ENCODE measurements at places on chromosomes 1 and 21. TPM values are rescaled to one million over a fixed set of nuclear protein-coding genes. Genes with fewer than 3 reads are reported as not detected.
A peak's percentile ranks its signal among the peaks of the same experiment; 100 is the strongest.

- DNase-seq: peak; percentile 43
These were observed 29.6 kb upstream of the PCBP3 start for GRCh38 chr21:45613881-45614280.

DNA sequence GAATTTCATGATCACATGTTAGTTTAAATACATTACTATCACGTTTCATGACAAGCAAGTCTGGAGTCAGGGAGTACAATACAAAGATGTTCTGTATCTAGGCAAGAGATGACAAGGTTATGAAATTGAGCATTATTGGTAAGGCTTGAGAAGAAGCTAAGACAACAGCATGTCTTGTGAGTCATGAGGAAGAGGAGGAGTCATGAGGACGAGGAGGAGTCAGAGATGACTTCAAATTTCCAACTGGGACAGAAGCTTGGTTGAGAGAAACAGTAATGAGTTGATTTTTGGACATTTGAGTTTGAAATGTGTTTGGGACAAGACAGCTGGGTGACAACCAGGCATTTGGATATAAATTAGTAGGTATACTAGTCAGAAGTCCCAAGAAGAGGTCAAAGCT, 4.3 kb upstream of the UBE2U start:
- no peak for DNase-seq

- DNase-seq: no peak
These were observed 8.0 kb upstream of the FTCD start for GRCh38 chr21:46163380-46163779.

DNA sequence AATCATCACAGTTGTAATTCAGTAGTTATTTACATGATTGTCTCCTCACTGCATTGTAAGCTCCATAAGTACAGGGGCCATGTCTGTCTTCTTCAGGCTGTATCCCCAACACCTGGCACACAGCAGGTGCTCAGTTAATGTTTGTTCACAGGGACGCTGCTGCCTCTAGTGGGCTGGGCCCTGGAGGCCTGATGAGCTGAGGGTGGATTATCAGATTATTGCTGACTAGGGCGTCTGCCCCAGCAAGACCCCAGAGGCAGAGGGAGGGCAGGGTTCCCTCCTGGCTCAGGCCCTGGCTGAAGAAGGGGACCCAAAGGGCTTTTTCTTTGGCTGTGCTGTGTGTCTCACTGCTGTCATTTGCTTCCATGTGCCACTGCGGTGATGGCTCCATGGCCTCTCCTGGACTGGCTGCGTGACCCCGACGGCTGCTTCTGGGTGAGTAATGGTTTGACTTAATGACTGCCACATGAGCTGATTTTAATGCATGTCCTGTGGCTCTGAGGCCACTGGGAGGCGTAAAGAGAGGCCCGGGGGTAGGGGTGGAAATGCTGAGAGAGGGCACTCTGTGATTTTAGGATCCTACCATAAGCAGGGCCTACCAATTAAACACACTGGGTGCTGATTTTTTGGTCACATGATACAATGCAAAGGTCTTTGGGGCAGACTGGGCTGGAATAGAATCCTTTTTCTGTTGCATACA, 20.8 kb upstream of the EPB41 start:
- no peak for DNase-seq

GRCh38 chr1:150001415-150001814, 9.1 kb downstream of the OTUD7B start:
- DNase-seq: no peak

- DNase-seq: no peak
These were observed 104.8 kb downstream of the NPHP4 start for GRCh38 chr1:5887349-5887970.

DNA sequence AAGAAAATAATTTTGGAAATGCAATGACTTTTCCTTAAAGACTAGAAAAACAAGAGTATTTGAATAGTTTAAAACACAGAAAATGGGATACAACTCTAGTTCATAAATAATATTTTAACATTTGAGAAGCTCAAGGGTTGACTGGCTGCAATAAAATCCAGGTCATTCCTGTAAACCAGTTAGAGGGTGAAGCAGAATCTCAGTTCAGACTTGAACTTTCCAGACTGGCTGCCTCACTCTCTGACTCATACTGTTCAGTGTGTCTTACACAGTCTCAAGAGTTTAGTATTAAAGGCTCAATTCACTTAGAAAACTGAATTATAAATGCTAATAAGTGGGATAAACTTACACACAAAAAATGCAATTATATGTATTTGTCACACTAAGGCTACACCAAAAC, 89.9 kb downstream of the RAVER2 start:
- DNase-seq: no peak

DNA sequence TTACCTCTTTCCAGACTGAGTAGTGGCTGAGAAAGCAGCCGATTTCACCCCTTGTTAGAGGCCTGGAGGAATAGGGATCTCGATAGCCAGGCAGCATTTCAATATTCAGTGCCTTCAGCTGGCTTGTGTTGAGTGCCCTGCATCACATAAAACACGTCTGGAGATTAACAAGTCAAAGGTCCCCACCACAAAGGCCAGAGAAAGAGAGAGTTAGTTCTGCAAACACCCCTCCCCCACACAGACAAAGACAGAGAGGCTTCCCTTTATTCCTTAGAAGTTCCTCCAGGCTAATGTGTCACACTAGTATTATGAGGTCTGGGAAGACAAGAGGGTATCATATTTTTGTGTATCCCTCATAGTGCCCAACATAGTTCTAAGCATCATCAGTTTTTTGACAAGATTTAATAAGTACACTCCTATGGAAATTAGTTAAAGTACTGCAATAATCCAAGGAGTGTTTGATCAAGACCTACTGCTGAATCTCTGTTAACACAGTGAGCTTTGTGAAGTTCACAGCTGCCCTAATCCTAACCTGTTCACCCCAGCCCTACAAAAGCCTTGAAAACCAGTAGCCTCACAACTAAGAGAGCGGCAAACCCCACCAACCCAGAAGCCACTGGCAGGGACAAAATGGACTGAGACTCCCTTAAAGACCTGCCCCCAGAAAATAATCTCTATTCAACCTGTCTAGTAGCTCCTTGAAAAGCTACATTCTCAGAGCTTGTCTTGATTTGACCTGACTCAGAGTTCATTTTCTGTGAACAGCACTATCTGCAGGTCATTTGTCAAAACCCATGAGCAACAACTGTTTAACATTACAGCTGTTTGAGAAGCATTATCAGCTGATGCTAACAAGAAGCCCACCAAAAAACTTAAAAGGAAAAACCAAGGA, 91.9 kb downstream of the COLGALT2 start:
- DNase-seq: no peak

- no peak for DNase-seq
These were observed 17.9 kb downstream of the PLXNA2 start for GRCh38 chr1:208225954-208226937.

GRCh38 chr1:97608272-97608671, 312.6 kb downstream of the DPYD start:
- DNase-seq: no peak

- DNase-seq: no peak
These were observed 144.5 kb upstream of the DNAH14 start for GRCh38 chr1:224785040-224785328.

- DNase-seq: no peak
These were observed 222.9 kb downstream of the FAM72C start for GRCh38 chr1:143748906-143749305.

- no peak for DNase-seq
These were observed 63.7 kb downstream of the SIM2 start for GRCh38 chr21:36762642-36763041.

GRCh38 chr1:2588661-2589430, 2.3 kb downstream of the PRXL2B start:
- peak; percentile 66 for DNase-seq

DNA sequence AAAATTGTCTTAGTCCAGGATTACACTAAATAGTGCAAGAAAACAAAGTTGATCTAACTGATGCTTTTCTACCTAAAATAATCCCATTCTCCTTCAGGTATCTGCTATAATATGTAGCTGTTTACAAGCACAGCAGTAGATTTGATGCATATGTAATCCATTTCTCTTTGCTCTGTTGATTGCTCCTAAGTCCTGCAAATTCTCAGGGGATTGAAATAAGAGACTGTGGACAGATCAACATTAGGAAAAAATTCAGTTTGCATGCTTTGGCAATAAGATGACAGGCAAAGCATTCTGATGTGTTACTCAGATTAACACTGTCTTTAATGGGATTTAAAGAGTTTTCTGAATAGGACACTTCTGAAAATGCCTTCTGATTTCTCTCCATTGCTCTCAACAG, 34.7 kb downstream of the RNF11 start:
- DNase-seq: no peak

DNA sequence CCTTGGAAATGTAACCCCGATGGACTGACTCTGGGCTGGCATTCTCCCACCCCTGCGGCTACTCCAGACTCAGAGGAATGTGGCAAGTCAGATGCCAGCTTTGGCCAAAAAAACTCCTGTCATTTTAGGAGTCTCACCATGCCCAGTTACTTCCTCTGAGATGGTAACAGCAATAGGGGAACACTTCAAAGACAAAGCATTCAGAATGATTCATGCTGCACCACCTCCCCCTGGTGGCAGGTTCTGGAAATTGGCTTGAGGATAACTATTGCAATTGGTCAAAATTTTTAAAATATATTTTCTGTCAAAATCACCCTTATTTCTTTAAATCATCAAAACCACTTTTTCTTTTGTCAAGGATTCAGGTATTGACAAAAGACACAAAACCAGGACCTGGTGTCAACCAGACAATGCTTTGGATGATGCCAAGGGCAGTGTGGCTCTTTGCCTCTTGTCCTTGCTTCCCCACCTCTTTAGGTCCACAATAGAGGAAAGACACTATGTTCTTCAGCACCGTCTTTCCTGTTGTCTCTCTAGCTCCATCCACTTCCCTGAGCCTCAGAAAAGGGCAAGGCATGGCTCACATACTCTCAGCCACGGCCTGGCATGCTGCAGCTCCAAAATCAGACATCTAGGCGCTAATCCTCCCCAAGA, 9.9 kb upstream of the CDCA8 start:
- no peak for DNase-seq

- DNase-seq: peak; percentile 54
These were observed 153.9 kb downstream of the GRIK3 start for GRCh38 chr1:36880155-36881067.

DNA sequence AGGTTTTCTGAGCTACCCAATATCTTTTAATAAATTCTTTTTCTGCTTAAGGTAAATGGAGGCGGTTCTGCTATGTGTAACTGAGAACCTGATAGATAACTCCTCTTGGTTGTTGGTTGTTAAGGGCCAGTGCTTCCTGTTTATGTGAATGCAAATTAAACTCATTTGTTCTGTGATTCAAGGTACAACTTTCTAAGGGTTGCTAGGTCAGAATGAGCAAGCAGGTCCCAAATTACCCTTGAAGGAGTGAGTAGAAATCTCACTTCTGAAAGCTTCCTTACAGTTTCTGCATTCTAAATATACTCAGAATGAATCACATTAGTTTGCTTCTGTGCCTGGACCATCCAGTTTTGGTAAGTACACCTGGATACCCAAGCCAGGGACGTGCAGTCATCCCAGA, 15.5 kb upstream of the FAM78B start:
- DNase-seq: no peak

- no peak for DNase-seq
These were observed 5.9 kb upstream of the LHX9 start for GRCh38 chr1:197911111-197911856.

- DNase-seq: no peak
These were observed 86.2 kb downstream of the CAMTA1 start for GRCh38 chr1:6871300-6871972.

GRCh38 chr1:246724731-246725095, 504 bp downstream of the SCCPDH start:
- no peak for DNase-seq

DNA sequence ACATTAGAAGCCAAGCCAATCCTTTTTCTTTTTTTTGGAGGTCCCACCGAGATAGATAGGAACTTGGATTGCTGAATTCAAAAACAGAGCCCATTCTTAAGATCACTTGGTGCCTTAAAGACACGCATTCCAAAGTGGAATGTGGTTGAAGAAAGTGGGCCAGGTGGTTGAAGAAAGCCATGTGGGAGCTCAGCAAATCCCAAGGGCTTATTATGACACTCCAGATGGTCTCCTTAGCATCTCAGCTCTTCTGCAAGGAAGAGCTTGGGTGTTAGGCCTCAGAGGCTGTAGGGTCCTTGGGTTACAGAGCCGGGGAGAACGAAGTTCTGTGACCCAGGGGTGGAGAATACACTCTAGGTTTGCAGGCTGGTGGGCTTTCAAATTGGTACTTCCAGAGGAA, 13.5 kb downstream of the TOR3A start:
- no peak for DNase-seq

The DCST1 gene
- total RNA-seq: 2.4 TPM

The NGF gene
- not detected for total RNA-seq

The TEX38 gene
- total RNA-seq: not detected

The CCDC185 gene
- not detected for total RNA-seq
